ENCODE measurements at places on chromosomes 12 and 14.

- no peak for DNase-seq
These were observed 201.2 kb downstream of the CHST11 start for GRCh38 chr12:104657726-104658484.

DNA sequence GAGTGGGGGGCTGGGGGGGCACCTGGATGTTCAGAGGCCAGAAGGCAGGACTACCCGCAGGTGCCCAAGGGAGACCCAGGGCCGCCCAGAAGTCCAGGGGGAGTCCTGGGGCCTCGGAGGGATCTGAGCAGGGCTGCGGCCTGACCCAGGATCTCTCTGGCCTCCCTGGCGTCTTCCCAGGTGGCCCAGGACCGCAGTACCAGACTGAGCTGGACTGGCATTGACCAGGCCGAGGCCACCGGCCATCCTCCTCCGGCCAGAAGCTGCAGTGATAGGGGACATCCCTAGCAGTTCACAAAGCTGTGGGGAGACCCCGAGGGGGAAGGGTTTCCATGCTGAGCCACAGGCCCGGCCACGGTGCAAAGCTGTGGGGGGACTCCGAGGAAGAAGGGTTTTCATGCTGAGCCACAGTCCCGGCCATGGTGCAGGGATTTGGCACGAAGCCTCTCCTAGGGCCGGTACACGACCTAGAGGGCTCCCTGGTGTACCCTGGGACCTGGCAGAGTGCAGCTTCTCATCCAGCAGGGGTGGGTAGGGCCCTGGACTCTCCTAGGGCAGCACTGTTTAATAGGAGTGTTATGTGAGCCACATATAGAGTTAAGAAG lies 24.4 kb downstream of the FBRSL1 start:
- no peak for DNase-seq

DNA sequence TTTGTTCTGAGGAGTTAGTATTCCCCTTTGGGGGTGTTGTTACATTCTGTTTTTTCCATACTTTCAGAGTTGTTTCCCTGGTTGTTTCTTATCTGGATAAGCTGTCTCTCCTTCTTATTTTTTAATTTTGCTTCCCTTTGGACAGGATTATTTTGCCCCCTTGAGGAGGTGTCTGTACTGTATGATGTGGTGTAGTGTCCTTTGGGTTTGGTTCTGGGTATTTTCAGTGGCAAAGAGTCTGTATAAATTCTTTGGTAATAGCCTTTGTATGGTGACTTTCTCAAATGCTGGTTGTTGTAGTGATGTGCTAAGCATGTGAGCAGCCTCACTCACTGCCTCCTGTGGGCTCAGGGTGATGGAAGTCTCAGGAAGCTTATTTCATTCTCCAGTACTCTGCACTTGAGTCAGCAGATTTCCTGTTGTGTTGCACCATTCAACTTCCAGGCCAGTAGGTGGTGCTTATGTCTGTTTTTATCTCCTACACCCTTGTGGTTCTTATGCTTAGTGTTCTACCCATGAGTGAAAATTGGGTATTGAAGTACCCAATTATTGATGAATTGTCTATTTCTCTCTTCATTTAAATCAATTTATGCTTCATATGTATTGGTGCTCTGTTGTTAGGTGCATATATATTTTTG lies 103.3 kb upstream of the PMCH start:
- no peak for DNase-seq

GRCh38 chr12:68789144-68789878 lies 18.7 kb upstream of the MDM2 start:
- no peak for DNase-seq

DNA sequence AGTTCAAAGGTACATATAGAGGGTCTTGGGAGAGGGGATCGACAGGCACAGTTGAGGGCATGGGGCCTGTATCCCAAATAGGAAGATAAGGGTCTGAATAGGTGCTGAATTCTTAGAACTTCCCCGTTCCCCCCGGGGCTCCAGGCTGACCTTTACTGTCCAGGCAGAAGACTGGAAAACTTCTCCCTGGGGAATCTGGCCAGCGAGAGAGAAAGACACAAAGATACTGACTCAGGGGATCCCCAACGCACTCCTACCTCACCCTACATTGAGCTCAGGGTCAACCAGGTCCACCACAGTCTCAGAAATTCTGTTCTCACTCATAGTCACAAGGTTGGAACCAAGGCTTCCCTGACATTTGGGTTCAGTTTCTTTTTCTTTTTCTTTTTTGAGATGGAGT lies 46.2 kb downstream of the ACACB start:
- no peak for DNase-seq

Measured in tibial artery (tissue), 4 donors.